Stimulated activated CD8-positive, alpha-beta memory T cell treated with anti-CD3 and anti-CD28 coated beads, Interleukin-7, amount 100 ng/mL, for 1 hour (primary cell): ENCODE measurements at places on chromosomes 12 and 14.

DNA sequence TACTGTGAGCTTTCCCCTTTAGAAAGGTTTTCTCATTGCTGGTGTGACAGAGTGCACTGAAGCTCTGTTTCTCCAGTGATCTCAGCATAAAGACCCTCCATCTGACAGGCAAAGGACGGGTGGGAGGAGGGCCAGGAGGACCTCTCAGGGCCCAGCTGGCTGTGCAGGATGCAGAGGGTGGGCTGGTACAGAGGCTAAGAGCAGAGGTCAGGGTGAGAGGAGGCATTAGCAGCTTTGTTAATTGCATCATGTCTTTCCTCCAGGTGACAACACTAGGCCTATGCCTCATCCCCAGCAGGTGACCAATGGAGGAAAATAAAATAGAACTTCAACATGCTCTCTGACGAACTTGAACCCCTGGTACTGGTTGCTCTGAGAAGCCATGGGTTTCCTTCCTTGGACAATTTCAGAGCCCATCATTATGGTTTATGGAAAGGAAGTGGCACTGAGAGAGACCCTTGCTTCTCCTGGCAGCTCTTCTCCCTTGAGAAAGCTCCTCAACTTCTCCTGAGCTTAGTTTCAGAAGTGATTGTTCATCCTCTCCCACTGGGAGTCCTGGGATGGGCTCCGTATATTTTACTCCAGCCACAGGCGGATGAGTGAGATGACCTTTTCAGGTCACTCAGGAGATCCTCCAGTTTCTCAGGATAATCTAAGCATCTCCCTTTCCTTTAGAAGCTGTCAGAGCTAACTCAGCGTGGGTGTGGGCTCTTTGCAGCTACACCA, 45.8 kb upstream of the ATP23 start:
- DNase-seq: no peak

DNA sequence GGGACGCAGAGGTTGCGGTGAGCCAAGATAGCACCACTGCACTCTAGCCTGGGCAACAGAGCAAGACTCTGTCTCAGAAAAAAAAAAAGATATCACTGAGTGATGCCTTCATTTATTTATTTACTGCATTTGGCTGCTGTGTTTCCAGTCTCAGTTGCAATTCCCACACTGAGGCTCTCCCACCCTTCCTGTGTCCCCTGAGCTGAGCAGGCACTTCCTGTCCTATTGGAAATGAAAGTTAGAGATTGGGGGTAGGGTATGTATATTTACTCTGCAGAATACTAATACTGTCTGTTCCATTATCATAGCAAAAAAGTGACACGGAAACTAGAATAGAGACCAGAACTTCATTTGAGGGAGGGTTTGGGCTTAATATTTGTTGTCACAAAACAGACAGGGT, 1.6 kb upstream of the RBMS2 start:
- no peak for DNase-seq

DNA sequence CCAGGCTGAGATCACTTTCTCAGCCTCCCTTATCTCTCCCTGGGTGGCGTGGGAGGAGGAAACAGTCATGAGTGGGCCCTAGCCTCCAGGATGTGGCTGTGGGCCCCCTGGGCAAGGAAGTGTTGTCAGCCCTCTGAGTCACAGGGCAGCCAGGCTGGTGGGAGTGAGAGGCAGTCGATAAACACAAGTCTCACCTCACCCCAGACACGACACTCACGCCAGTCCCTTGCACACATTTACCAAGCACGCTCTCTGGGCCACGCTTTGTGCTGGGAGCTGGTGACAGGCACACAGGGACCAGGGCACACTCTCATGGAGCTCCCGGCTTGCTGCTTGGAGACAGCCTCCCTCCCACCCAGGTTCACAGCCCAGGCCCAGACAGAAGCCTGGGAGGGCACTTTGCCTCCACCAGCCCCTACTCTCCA, 1.9 kb upstream of the KRT79 start:
- peak; percentile 30 for DNase-seq

DNA sequence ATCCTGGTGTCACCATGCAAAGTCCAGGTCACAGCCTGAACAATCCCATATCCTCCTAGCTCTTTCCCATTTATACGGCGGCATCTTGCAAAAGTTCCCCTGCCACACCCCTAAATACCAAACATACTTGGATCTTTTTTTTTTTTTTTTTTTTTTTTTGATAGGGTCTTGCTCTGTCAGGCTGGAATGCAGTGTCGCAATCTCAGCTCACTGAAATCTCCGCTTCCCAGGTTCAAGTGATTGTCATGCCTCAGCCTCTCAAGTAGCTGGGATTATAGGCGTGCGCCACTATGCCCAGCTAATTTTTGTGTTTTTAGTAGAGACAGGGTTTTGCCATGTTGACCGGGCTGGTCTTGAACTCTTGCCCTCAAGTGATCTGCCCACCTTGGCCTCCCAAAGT, 451.3 kb downstream of the GLT1D1 start:
- no peak for DNase-seq

- no peak for DNase-seq
Measured at GRCh38 chr12:11630046-11630706, 19.3 kb upstream of the ETV6 start.

GRCh38 chr12:95191060-95191696, 26.1 kb downstream of the FGD6 start:
- no peak for DNase-seq

DNA sequence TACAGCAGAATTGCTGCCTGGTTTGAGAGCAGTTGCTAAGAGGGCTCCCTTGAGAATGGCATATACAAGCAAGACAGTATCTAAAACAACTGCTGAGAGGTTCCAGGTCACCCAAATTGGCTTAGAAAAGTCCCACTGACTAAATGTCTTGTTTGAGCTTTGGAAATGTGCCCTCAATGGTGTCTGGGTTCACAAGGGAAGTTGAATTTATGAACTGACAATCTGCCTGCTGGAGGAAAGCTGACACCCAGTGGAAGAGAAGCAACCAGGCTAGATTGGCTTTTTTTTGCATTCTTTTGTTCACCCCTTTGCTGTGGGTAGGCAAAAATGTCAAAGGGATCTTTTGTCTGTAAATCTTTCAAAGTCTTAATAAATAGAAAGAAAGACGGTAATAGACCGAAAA, 44.6 kb upstream of the NPFF start:
- DNase-seq: no peak

- no peak for DNase-seq
Measured at GRCh38 chr14:78982551-78982950, 812.4 kb downstream of the NRXN3 start.
